Psoas muscle (tissue), 8 donors: ENCODE measurements at places on chromosomes 11 and 22. TPM values are rescaled to one million over a fixed set of nuclear protein-coding genes. Genes with fewer than 3 reads are reported as not detected.
A peak's percentile ranks its signal among the peaks of the same experiment; 100 is the strongest.

DNA sequence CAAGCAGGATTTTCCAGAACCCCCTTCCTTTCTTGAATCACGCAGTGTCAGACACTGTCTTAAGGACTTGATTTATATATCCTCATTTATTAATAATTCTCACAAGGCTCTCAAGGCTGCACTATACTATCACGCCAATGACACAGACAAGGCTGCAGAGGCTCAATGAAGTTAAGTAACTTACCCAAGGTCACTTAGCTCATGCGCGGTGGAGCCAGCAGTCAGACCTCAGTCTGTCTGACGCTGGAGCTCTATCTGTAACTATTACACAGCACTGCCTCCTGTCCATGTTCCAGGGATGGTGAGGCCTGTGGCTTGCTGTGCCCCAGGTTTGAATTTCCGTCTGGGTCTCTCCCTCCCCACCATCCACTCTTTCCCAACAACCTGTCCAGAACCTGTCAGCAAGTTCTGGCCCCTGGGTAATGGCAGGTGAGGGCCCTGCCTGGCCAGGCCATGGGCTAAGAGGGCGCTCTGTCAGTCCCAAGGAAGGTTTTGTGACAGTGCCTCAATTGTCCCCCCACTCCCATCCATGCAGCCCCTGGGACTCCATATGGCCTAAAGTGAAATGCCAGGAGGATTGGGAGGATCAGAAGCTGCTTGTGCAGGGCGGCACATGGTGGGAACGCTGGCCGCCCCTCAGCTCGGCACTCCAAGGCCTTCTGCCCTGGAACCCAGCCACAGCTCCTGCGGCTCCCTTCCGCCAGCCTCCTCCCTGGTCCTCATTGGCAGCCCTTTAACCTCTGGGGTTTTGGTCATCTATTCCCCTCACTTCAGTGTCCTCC lies 8.6 kb downstream of the KCNC1 start:
- peak; percentile 43 for DNase-seq

DNA sequence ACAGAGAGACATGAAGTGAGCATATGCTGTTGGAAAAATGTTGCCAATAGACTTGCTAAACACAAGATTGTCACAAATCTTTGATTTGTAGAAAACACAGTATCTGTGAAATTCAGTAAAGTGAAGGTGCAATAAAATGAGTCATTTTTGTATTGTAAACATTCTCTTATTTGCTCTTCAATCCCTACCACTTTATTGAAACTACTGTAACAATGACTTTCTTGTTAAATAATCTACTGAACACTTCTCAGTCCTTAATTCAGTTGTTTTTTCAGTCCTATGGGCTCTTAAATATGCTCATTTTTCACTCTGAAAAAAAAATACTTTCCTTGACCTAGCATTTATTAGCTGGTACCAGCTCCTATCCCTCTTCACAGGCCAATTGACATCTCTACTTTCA lies 531.9 kb downstream of the DLG2 start:
- no peak for DNase-seq

DNA sequence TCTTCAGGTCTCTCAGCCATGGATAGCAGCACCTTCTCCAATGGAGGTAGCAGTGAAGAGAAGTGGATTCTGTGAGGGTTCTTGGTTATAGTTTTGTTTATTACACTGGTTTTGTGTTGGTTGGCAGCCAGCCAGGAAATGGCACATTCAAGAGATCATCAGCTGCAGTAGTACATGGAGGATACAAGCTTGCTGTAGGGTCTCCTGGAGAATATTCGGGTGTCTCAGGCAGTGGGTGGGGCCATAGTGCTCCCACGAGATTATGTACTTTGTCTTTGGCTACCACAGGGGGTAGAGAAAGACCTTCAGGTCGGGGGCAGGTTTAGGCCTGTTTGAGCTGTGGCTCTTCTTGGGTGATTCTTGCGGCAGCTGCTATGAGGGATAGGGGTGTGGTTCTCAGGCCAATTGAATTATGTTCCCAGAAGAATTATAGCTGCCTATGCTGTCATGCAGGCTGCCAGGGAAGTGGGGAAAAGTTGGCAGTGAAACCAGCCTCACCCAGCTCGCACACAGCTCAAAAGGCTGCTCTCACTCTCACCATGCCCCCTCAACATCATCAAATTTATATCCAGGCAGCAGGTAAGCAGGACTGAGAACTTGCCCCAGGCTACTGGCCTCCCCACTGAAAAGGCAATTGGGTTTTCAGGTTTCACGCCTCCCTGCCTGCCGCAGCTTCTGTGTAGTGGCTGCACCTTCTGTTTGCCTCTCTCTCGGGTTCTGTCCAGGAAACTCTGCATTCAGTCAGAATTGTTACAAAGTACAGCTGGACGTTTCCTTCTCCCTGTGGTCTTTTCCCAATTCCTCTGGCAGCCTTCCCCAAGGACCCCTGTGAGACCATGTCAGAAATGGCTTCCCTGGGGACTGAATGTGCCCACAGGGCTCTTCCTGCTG lies 435.5 kb downstream of the LUZP2 start:
- DNase-seq: no peak

- no peak for DNase-seq
Observed at GRCh38 chr11:12845739-12846358, 163.3 kb upstream of the RASSF10 start.

- no peak for DNase-seq
Observed at GRCh38 chr22:48037618-48038017, 1275.2 kb downstream of the TBC1D22A start.

- peak; percentile 79 for DNase-seq
Observed at GRCh38 chr11:77879218-77879617, 58.3 kb downstream of the AAMDC start.

DNA sequence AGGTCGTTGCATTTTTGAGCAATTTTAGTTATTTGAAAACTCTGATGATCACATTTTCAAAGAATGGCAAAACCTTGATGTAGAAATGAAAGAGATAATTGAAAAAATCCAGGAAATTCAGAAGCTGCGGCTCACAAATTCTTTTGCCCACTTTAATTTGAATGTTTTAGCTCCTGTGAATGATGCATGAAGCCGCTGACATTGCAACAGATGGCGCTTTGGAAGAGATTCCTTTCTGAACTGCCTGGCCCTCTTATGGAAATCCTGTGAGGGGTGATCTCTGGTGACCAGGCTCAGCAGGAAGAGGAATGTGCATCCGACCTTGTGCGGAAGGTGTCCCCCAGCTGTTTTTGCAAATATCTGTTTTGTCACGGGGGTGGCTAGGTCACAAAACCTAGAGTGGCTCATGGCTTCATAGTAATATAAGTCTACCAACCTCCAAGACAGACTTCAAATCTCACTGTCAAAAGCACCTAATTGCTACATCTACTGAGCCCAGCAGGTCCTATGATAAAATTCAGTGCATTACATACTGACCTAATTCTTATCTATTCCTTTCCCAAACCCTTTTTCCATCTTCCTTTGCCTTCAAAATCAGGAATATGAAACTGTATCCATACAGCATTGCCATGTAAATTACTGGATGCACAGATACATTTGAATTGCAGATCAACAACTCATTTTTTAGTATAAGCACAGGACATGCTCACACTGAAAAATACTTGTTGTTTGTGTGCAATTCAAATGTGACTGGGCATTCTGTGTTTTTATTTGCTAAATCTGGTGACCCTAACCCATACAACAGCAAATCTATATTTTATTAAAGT lies 412.7 kb downstream of the ETS1 start:
- no peak for DNase-seq

DNA sequence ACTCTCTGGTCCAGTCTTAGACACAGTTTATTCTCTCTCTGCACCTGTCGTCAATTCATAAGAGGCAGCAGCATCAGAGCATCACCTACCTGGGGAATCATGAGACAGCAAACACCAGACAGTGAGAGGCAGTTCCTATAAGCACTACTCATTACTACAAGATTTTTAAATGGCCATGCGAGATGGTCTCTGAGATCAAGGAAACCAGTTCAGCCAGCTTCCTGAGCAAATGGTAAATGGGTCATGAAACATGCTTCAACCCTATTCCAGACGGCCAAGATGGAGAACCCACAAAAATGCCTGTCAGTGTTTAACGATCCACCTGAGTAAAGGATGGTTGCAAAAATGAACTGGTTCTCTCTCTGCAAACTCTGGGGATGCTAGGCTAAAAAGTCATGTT lies 52.9 kb downstream of the SYTL2 start:
- DNase-seq: no peak

- peak; percentile 17 for DNase-seq
Observed at GRCh38 chr22:49768077-49768910, 59.4 kb downstream of the BRD1 start.

- no peak for DNase-seq
Observed at GRCh38 chr11:22559416-22559815, 66.2 kb downstream of the FANCF start.

GRCh38 chr11:112719736-112720525 lies 241.3 kb upstream of the NCAM1 start:
- no peak for DNase-seq

DNA sequence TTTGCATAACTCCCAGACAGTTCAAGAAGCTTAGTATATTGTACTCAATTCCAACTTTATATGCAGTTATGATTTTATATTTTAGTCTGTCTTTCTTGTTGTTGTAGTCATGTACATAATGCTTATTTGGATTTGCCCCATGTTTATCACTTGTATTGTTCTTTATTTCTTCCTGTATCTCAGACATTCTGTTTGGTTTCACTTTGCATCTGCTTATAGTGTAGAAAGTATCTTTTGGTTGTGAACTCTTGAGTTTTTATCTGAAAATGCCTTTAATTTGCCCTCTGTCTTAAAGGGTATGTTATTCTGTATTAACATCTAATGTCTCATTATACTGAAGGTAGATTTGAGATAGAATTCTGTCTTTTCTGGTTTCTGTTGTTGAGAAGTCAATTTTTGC lies 275.4 kb downstream of the DYNC2H1 start:
- no peak for DNase-seq

GRCh38 chr11:66710384-66710930 lies 18.6 kb downstream of the SPTBN2 start:
- no peak for DNase-seq

GRCh38 chr11:122692444-122692843 lies 36.9 kb downstream of the UBASH3B start:
- DNase-seq: no peak

DNA sequence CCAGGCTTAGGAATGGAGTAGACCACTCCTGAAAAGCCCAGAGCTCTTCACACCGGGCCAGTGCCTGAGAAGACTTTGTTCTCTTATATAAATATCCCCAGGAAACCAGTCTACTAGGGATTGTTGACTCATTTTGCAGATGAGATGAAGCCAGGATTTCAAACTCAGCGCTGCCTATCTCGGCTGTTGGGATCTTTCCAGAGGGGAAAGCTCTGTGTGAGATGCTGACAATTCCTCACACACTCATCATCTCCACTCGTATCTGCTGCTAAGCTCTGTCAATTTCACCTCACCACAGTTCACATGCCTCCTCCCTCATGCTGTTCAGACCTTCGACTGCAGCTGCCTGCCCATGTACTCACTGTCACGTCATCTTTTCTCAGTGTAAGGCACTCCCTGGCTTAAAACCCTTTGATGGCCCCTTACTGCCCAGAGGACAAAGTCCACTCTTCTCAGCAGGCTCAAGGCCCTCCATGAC lies 12.5 kb downstream of the USH1C start:
- no peak for DNase-seq

DNA sequence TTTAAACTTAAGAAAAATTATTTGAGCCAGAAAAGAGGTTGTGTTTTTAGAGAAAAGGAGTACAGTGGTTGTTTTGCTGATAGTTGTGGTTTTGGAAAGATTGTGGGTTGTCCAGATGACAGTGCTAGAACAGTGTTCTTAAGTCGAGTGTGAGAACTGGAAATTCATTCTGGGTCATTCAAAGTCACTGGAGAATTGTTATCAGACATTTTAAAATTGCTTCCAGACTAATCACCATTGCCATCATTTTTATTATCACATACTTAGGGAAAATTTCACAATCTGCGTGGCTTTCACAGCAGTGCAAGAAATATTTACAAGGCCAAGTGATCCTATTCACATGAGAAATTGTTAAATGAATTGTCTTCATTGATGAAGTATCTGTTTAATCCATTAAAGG lies 242.2 kb upstream of the DDI1 start:
- DNase-seq: no peak

DNA sequence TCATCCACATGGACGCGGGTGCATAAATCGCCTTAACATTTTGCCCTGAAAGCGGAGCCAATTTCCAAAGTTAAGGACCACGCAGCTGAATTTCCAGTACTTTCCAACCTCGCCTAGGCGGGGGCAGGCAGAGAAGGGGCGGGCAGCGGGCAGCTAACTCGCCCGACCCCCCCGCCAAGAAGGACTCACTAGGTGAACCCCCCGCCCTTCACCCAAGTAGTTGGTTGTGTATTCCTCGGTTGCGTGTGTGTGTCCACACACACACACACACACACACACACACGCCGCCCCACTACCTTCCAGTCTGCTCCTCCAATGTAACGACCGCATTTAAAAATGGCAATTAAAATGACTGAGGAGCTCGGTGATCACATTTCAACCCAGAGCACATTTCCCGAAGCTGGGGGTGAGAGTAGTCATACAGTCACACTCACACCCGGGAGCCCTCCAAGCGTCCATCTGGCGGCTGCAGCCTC lies 1.4 kb downstream of the TENM4 start:
- no peak for DNase-seq

DNA sequence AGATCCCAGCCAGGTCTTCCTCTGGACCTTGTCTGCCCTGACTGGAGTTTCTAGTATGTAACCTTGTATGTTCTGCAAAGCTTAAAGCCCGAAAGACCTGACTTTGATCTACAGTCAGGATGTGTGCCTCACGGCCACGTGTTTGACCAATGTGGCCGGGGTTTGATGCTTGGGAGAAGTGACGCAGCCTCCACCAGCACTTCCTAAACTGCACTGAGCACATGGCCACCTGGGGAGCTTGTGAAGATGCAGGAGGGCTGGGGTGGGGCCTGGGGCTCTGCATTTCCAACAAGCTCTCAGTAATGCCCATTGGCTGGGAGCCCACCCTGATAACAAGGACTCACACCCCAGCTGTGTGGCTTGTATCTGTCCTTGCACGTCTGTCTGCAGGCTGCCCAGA lies 53.2 kb downstream of the NAT10 start:
- no peak for DNase-seq

- DNase-seq: no peak
Observed at GRCh38 chr11:520428-521176, 13.6 kb upstream of the RNH1 start.

GRCh38 chr22:50730941-50731661 lies 6.9 kb upstream of the ACR start:
- peak; percentile 37 for DNase-seq

USP2 gene
- 210 TPM for total RNA-seq

MYO18B gene
- 304 TPM for total RNA-seq

ZNF70 gene
- 12.9 TPM for total RNA-seq

OR52E6 gene
- not detected for total RNA-seq

PRRG4 gene
- 0.34 TPM for total RNA-seq

HORMAD2 gene
- not detected for total RNA-seq

UNC93B1 gene
- 4.5 TPM for total RNA-seq

SYTL2 gene
- total RNA-seq: 5.4 TPM

DRD4 gene
- total RNA-seq: 1.1 TPM
